Stimulated activated CD8-positive, alpha-beta memory T cell treated with anti-CD3 and anti-CD28 coated beads, Interleukin-4, amount 100 ng/mL, for 24 hours (primary cell): ENCODE measurements at places on chromosomes 3 and 15.

DNA sequence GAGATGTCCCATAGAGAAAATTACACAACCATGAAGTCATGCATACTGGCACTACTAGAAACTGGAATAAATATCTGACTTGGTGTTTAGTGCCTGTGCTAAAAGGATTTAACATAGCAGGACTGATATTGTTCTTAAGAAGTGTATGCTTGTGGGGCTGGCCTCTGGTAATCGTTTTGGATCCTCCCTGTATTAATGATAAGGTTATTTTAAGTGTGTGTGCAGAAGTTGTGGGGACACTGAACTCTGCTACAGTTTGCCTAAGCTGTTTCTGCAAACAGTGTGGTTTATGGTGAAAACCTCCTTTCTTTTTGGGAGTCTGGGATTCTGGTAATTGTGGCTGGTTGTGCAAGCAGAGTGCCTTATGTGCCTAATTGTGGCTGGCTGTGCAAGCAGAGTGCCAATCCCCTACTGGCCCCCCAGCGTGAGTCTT, 120.8 kb downstream of the CLASP2 start:
- no peak for DNase-seq

GRCh38 chr3:126578702-126579101, 20.0 kb upstream of the C3orf22 start:
- DNase-seq: no peak

DNA sequence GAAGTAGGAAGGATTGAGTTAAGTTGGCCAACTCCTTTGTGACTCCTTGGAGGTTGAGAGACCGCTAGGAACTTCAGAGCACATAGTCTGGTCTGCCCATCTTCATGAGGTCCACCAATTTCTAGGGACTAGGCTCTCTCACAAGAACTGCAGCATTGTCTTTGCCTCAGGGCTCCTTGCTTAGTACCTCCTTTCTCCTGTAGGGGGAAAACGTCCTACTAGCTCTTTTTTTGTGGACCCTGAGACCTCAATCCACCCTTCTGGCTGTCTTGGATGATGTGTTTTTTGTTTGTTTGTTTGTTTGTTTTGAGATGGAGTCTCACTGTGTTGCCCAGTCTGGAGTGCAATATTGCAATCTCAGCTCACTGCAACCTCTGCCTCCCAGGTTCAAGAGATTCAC, 21.6 kb downstream of the REC114 start:
- DNase-seq: no peak

GRCh38 chr3:48217449-48217848, 5.8 kb upstream of the CAMP start:
- DNase-seq: no peak

GRCh38 chr3:72862314-72863090, 14.3 kb upstream of the SHQ1 start:
- no peak for DNase-seq

DNA sequence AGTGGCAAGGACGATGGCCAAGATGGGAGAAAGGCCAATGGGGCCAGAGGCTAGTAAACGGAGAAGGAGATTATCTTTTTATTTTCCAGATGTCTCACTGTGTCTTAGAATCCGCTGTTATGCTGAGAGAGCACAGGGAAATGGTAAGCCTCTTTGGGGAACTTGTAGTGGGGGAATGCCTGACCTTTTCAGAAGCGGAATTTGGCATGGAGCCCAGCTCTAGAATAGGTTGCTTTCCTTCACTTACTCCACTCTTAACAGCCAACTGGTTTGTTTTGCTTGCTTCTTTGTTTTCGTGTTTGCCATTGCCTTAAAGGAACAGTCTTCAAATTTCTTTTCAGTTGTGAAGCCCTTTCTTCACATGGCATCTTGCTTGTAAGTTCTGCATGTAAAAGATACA, 316.2 kb upstream of the THRB start:
- no peak for DNase-seq

DNA sequence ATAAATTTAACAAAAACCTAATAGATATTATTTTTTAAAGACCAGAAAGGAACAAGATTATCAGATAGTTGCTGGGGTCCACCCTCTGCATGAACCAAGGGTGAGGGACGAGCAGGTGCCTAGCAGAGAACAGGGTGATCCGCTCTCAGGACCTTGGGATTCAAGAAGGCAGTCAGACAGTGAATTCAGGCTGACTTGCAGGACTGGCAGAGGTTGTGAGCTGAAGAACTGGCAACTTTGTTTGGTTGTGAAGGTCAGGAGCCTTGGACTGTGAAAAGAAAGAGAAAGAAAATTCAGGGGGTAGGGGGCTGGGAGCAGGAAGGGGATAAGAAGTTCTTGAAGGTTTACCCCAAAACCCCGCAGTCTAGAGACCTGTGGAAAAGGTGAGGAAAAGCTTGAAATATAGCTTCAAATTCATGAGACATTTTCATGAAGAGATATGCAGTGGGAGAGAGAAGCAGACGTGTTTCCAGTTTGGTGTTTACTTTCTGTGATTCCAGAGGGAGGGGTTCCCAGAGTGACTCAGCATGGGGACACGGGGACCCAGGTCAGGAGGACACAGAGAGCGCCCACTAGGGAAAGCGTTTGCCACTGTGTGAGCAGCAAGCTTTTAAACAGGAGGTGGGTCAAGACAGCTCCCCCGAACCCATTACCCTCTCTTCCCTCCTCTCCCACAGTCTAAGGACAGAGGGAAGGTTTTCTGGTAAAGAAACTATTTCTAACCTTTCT, 217.2 kb upstream of the UMPS start:
- DNase-seq: no peak

- DNase-seq: no peak
These were observed 4.1 kb downstream of the PPM1M start for GRCh38 chr3:52249683-52250082.

DNA sequence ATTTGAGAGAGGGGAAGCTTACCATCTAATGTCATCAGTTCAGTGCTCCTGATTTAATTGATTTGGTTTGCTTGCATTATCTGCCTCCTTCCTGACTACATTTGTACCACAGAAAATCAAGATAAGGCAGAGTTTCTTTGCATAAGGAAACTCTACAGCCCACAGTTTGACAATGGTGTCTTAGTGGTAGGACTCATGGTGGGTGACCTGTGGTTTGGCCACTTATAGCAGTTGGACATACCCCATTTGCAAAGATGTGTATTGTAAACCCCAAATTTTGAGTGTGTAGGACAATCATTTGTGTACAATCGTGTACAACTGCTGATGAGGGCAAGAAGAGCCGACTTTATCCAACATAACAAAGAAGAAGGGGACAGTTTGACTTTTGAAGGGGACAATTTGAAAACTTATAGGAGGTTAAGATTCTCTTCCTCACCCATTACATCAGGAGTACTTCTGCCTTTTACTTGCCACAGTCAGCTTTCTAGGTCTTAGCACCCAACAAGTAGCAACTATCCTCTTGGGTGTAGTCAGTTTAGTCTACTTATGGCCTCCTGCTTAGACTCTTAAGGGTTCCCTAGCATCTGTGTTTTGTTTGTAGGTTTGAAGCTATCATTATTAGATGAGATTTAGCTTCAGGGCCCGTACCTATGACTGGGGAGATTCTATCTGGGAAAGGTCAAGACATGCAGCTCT, 6.2 kb downstream of the TGFBR2 start:
- DNase-seq: no peak

DNA sequence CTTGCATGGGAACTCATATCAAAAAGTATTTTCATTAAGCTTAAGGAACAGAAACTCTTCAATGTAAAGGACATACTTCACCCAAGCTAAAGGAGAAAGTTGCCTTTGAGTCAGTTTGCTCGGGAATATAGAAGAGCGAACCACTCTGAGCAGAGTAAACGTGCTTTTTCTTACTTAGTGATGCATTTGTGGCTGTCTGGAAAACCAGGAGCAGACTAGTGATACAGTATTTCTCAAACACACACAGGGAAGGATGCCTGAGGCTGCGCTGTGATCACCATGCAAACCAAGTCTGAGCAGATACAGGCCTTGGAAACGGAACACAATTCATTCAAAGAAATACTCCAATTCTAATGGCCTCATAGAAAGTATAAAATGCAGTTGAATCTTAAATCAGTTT, 121.0 kb upstream of the CDIN1 start:
- no peak for DNase-seq
